ENCODE measurements at places on chromosomes 7 and 10.

DNA sequence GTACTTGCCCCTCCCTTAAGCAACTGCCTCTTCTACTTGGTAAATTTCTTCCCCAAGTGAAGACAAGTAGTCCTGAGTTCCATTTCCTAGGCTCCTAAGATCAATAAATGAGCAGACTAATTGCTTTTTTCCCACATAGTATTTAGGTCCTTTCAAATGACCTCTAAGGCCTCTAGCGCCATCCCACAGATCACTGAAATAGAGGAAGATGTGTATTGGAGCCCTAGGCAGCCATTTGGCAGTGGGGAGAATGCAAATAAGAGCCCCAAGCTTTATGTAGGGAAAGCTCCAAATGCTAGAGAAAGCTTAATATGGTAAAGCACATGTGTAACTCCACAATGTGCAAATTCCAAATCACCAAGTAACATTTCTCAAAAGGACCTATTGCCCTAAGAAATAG is 316.5 kb upstream of the PHF14 start:
- DNase-seq = no peak

DNA sequence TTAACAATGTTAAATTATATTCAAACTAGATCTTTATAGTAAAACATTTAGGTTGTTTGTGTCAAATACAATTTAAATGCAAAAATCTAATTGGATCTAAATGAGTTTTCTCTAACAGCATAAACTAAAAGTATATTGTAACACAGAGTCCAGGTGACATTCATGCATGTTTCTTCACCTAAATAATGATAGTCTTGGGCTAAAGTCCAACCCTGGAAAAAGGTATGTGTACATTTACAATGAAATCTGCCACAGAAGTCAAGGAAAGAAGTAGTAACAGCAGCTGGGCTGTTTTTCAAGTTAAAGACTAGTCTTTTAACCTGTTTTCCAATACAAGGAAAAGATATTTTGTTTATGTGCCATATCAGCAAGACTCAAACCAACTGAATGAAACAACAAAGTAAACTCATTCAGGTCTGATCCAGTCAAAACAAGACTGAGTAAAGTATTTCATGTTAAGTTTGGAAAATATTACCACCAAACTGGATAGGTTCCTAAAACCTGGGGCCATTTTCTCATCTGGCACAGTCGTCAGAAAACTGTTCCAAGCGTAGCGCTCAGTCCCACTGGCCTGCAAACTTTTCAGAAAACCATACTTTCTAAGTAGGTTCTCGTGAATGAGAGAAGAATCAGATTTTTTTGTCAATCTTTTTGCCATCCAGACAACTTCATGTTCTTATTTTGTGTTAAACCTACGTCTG is 349.2 kb downstream of the HGF start:
- no peak for DNase-seq

DNA sequence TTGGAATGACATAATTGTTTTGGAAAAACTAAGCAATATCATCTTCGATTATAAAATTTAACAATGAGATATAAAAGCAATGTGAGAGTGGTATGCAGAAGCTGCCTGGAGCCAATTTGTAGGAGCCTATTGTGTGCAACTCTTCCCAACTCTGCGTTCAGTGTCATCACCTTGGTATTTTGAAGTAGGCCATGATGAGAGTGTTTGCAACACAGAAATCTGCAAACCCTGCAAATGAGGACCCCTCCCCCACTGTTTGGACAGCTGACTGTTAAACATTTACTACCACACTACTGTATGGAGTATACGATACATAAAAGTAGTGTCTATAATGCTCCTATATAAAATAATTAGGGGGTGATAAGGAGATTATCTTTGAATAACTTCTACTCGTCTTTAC is 531.3 kb downstream of the ATRNL1 start:
- no peak for DNase-seq

DNA sequence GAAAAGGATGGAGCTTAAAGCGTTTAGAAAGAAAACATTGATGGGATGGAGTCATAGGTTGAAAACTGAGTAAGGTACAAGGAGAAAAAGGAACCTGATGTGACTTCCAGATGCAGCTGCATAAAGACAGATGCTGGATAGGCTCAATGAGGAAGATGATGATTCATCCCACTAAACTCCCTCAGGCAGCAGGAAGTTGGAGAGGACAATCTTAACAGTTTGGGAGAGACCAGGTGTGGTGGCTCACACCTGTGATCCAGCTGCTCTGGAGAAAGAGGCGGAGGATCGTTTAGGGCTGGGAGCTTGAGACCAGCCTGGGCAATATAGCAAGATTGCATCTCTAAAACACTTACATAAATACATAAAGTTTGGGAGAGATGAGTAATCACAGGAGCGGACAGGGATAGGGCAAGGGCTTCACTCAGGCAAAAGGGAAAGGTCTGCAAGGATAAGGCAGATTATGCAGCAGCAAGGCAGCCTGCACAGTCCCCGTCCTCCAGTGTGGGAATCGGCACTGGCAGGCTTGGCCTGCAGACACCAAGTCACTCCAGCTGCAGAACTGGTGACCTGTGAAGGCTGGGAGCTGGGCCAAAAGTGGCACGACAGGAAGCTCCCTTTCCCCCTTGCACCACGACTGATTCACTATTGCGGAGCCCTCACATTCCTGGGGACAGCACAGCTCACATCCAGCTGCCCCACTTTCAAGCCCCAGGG is 438.5 kb downstream of the GRID1 start:
- DNase-seq = no peak

DNA sequence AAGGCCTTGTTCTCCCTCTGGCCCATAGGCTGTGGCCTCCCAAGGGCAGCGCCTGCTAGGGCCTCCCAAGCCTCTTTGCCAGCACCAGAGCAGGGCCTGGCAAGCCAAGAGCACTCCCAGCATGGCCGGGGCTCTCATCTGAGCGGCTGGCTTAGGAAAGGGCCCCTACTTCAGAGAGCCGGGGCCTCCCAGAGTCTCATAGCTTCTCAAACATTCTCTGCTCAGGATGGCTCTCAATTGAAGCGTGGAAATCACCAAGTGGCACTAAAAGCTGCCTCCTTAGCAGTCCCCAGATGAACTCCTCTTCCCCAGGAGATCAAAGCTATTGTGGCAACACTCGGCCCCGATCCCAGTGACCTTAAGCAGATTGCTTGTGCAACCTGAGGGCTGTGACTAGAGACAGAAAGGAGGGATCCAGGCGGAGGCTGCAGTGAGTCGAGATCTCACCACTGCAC is 69.4 kb downstream of the FAM53B start:
- DNase-seq = no peak

GRCh38 chr10:83214136-83214535 is 925.2 kb upstream of the GHITM start:
- DNase-seq = no peak

GRCh38 chr10:79111427-79111826 is 42.7 kb downstream of the ZMIZ1 start:
- DNase-seq = no peak

DNA sequence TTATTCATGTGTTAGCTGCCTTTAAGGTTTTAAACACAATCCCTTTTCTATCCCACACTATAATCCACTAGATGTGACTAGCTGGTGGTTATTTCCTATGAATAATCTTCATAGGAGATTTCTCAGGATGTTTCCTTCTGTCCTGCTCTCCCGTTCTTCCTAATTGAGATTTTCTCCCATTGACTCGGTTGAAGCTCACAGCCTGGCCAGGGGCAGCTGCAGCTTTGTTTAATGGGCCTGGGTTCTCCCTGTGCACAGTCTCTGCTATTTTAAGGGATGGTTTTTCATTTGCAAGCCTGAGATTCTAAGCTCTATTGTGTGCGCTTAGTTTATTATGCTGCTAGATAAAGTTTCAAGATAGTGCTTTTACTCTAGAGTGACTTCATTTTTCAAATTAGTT is 283.4 kb upstream of the AOAH start:
- no peak for DNase-seq

DNA sequence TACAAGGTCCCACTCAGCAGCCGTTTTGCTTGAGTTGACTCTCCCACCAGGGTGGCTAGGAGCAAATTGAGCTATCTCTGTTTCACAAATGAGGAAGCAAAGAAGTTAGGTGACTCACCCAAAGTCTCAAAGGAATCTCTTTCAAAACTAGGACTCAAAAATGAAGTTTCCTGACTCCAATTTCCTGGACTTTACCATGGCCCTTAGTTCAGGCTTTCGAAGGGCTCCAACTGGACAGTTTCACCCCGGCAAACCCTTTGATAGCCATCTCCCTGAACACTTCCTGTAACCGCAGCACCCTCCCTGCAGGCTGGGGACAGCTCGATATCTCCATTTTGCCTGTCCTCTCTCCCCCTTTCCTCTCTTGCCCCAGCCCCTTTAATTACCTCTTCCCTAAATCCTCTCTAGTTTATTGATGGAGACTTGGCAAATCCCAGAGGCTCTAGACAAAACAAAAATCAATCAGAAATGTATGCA is 4.7 kb upstream of the AFAP1L2 start:
- no peak for DNase-seq

DNA sequence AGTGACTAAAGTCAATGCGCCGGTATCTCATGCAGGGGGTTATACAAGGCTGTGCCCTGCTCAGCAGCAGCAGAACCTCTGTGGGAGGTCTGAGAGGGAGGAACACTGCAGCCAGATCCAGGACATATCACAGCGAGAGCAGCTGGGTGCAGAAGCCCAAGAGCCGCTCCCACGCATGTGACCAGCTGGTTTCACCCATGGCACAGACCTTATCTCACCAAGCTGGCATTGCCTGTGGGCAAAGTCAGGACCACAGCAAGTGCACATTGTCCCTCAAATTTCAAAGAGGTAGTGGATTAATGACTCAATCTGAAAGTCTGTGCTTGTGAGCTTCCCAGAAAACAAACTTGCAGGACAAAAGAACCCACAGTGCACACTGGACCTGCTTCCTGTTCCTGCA is 31.6 kb upstream of the AKR1C1 start:
- no peak for DNase-seq

- DNase-seq = no peak
These were observed 6.5 kb downstream of the TSPAN14 start for GRCh38 chr10:80460399-80461207.

GRCh38 chr10:78579576-78579975 is 489.2 kb upstream of the ZMIZ1 start:
- no peak for DNase-seq

GRCh38 chr7:100546129-100546925 is 7.3 kb downstream of the AGFG2 start:
- DNase-seq = no peak

GRCh38 chr7:112056409-112056808 is 149.8 kb downstream of the DOCK4 start:
- DNase-seq = no peak

- no peak for DNase-seq
These were observed 63.0 kb downstream of the PIP4K2A start for GRCh38 chr10:22651276-22651980.

DNA sequence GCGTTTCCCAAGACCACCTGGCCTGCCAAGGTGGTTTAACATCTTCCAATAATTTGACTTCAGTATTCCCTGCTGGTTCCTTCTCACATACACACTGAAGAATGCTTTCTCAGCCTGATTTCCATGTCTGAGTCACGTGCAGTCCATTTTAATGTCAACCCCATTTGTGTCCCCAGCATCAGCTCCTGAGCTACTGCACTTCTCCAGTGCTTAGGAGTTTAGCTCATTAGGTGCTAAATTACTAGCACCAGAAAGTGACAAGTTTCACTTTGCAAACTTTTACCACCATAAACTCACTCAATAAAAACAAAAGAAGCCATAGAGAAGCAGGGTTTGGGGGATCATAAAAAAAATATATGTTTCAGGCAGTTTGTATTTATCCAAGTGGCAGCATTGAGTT is 279.3 kb upstream of the SORCS1 start:
- DNase-seq = no peak

DNA sequence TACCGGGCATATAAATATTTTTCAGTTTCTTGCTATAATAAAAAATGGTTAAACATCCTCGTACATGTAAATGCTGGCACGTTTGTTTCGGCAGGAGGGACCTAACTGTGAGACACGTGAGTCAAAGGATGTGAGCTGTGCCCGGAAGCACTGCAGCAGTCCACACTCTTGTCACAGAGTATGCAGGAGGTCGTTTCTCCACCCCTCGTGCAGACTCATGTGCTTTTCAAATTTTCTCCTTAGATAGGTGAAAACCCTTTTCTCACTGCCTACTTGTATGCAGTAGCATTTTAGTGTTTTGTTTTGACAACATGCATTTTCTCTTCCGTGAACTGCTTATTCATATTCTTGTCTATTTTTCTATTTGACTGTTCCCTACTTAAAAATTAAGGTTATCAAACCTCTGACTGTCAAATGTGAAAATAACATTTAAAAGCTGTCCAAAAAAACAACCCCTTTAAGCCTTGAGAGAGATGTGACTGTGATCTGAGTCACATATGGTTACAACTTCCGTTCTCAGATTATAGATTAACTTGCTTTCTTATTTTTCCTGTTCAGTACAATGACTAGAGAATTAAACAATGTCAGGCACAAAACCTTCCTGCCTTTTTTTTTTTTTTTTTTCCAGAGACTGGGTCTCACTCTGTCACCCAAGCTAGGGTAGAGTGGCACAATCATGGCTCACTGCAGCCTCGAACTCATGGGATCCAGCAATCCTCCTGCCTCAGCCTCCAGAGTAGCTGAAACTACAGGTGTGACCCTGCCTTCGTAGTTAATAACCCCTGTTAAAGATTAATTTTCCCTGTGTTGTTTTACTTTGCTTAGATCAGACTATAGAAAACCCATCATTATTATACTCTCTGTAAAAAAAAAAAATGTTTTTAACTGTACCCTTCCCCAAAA is 45.1 kb downstream of the DPY19L1 start:
- no peak for DNase-seq

DNA sequence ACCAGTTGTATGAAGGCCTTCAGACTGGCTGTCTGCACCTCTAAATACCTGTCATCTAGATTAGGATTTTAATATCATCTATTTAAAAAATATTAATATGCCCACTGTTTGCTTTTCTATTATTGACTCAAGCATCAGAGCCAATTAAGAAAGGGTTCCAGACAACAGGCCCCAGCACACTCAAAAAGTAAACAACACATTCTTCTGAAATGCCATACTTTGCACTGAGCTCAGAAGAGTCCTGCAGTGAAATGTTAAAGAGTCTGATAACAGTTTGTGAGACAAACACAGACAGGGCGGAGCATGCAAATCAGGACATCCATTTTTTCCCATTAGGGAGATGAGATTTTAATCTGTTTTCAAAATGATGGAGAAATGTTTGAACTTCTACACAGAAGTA is 45.9 kb upstream of the KLF6 start:
- no peak for DNase-seq

All from GM04503 (cell line).